ENCODE measurements at places on chromosomes 2 and 18. TPM values are rescaled to one million over a fixed set of nuclear protein-coding genes. Genes with fewer than 3 reads are reported as not detected.

DNA sequence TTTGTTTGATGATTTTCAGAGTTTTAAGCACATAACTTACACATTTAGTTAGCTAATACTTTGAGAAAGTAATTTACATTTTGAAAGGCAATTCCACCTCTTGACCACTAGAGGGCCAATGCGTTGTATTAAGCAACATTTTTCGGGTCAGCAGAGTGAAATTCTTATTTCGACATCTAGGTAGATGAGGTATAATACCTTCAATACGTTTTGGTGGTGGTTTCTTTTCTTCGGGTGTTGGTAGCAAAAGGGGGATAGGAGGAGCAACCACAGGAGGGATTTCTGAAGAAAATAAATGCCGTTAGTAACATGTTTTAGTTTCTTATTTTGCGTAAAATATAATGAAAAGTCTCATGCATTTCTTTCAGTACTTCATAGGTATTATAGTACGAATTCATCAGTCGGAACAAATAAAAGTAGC lies 106.3 kb downstream of the TTN start:
- DNase-seq = no peak

The B3GNT2 gene
- 15.1 TPM for total RNA-seq

GRCh38 chr2:25018681-25019080 lies 23.2 kb upstream of the EFR3B start:
- no peak for DNase-seq

- DNase-seq = peak; percentile 28
These were observed 24.6 kb downstream of the TEX44 start for GRCh38 chr2:231617059-231617926.

DNA sequence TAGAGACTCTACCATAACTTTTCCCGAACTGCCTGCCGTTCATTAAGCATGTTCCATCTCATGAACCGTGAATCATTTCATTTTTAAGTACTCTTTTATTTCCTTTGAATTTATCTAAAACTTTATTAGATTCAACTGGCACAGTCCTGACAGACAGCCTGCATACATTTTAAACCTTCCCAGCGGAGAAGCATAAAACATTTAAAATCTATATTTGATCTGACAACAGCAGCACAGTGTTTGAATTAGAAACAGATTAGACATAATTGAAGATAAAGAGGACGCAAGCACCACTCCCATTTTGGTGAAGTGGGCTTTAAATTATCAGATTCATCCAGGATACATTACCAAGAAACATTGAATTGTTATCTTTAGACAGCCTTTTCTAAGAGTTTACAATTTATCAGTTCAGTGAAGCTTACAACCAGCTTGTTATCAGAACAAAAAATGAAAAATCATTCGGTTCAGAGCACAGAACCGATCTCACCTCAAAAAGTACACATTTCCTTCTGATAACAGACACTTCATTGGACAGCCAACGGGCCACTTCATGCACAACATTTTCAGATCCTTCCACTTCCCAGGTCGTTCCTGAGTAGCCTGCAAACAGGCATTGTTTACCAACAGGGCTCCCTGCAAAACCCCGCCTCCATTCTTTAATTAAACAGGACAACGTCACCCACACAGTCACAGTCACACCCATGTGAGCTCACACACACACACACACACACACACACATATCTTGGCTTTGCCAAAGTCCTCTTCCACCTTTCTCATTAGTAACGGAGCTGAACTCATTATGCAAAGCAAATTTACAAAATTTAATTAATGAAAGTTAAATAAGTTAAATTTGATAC lies 171.2 kb downstream of the SP3 start:
- no peak for DNase-seq

GRCh38 chr18:24274837-24275236 lies 122.8 kb downstream of the OSBPL1A start:
- no peak for DNase-seq

DNA sequence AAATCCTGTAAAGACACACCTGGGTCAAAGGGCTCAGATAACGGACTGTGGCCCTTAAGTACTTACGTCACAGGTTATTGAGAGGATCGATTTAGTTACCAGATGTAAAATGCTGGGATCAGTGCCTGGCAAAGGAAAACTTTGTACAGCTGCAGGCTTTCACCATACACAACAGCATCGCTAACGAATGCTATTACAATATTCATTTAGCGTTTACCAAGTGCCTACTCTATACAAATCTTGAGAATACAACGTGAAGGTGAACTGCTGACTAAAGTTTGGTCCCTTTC lies 619 bp upstream of the MSH6 start:
- no peak for DNase-seq

- no peak for DNase-seq
These were observed 381.6 kb downstream of the SUCLG1 start for GRCh38 chr2:84077496-84077895.

The FAM117B gene
- total RNA-seq = 2.4 TPM

- no peak for DNase-seq
These were observed 68.0 kb upstream of the RIOK3 start for GRCh38 chr18:23384778-23385736.

GRCh38 chr2:143279672-143280071 lies 150.5 kb downstream of the ARHGAP15 start:
- DNase-seq = no peak

The CFC1 gene
- total RNA-seq = not detected

The XDH gene
- total RNA-seq = not detected

The TM4SF20 gene
- not detected for total RNA-seq

All from left ventricle myocardium superior (tissue), 1 donor.